ENCODE measurements at places on chromosomes 7 and 10.
A peak's percentile ranks its signal among the peaks of the same experiment; 100 is the strongest.

GRCh38 chr10:5570007-5570655 lies 45.4 kb downstream of the CALML3 start:
- DNase-seq: no peak

GRCh38 chr7:87474533-87475358 lies 734 bp downstream of the ABCB4 start:
- no peak for DNase-seq

- no peak for DNase-seq
Measured at GRCh38 chr10:124340033-124340760, 78.5 kb downstream of the OAT start.

- DNase-seq: no peak
Measured at GRCh38 chr7:28028471-28028870, 152.1 kb downstream of the JAZF1 start.

- no peak for DNase-seq
Measured at GRCh38 chr10:36256948-36257356, 614.9 kb upstream of the FZD8 start.

- no peak for DNase-seq
Measured at GRCh38 chr7:132785870-132786269, 209.6 kb upstream of the PLXNA4 start.

GRCh38 chr10:60387531-60387930 lies 2.1 kb downstream of the ANK3 start:
- no peak for DNase-seq

DNA sequence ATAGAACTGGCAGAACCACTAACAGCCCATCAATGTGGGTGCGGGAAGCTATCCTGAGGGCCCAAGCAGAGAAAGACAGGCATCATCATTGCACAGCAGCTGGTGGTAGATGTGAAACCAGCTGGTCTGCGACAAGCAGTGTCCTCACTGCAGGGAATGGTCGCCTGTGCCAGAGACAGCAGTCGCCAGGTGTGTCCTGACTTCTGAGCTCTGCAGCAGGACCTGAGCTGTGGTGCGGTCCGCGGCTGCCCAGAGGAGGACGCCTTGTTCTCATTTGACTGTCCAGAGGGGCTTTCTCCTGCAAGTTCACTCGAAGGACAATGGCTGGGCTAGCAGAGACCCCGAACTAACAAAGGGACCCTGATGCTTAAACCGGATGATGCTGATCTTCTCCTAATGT lies 97.4 kb downstream of the LRRC18 start:
- no peak for DNase-seq

DNA sequence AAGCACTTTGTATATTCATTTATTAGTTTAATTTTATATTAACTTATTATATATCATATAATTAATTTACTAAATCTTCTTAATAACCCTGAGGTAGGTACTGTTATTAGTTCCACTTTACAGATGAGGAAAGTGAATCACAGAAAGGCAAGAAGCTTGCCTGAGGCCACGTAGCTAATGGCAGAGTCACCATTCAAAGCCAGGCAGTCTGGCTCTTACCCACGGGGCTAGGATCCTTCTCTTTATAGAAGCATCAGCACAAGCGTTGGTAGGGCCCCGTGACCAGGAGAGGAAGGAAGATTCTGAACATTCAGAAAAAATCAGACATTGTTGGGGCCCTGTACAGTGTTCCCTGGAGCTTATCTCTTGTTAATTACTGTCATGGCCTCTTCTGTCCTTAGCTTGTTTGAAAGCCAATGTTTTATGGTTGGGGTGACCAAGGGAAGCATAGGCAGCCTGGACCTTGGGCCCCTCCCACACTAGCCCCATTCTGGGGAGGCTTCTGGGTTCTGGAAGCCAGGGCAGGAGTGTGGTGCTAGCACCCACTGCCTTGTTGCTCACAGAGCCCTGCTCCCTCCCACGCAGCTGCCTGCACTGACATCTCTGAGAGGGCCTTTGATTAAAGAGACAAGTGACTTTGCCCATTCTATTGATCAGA lies 31.1 kb upstream of the SLF2 start:
- no peak for DNase-seq

- DNase-seq: no peak
Measured at GRCh38 chr7:140485500-140486265, 6.4 kb upstream of the MKRN1 start.

- no peak for DNase-seq
Measured at GRCh38 chr10:60934215-60935175, 9.5 kb downstream of the RHOBTB1 start.

DNA sequence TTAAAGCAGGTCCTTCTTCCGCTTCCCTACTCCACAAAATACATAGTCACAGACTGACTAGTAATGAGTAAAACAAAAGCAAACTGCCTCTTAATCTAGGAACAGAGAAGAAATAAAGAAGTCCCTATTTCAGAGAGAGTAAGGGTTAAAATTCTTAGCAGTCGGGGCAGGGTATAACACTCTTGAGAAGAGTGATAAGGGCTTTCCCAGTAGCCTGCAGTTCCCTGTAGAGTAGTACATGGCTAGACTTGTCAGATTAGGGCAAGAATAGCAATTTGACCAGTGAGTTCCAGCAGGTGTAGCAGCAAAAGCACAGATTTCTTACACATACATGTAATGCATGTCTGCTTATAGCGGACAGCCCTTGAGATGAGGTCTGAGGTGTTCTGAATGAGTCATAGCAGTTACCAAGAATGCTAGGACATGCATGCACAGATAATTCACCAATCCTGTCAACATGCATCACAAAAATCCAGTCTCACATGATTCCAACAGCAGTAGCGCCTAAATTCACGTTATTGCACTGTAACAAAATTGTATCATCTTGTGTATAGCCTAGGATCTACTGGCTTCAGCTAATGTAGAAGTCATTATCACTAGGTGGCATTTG lies 40.7 kb downstream of the BTRC start:
- DNase-seq: no peak

DNA sequence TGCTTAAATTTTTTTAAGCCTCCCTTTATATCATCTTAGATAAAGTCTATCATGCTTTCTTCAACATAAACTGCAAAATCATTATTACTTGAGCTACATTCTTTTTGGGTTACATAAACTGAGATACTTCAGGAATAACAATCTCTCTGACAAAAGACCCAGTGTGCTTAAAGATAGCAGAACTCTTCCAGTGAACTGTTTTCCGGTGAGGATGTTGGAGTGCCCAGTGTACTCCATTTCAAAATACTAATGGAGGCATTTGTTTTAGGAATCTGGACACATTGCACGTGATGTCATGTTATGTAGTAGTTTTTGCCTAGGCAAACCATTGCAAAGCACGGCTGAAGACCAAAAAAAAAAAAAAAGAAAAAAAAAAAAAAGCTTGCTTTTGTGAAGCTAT lies 388.2 kb upstream of the CELF2 start:
- DNase-seq: no peak

- DNase-seq: no peak
Measured at GRCh38 chr10:114481055-114481454, 76.8 kb upstream of the AFAP1L2 start.

DNA sequence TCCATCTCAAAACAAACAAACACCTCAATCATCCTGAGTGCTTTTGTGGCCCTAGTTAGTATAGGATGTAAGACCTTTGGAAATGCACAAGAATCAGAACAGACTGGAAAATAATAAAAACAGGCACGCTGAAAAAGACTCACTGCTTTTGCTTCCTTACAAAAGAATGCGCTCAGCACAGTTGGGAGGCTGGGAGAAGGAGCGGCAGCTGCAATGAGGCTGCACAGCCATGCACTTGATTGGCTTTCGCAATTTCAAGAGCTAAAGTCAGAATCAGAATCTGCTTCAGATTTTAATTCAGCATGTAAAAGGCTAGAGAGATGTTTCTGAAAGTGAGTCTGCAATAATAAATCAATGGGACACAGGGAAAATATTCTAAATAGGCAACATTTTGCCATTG lies 97.2 kb downstream of the FRMD4A start:
- no peak for DNase-seq

GRCh38 chr7:34133983-34134782 lies 228.8 kb downstream of the BMPER start:
- peak; percentile 36 for DNase-seq

GRCh38 chr10:56349611-56350010 lies 11.4 kb downstream of the ZWINT start:
- no peak for DNase-seq

DNA sequence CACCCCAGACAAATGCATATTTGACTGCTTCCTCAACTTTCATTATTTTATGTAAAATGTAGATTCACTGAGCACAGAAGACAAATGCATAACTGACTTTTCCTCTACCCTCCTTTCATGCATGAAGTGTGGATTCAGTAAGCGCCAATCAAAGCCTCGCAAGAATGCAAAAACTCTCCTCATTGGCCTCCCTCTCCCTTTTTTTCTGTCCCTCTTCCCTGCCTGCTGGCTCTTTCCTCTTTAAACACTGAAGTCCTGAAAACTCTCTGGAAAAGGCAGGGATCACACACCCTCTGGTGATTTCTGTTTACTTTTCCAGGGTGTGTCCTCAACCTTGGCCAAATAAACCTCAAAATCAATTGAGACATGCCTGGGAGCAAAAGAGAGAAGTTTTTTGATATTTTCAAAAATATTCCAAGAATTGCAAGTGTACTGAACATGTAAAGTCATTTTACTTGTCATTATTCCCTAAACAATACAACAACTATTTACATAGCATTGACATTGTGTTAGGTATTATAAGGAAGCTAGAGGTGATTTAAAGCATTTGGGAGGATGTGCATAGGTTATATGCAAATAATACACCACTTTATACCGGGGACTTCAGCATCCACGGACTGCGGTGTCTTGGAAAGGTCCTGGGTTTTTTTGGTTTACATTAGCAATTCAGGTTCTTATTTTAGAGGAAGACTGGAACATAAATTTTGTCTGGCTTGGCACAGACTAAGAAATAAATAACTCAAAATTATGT lies 71.4 kb downstream of the SEC61G start:
- DNase-seq: no peak

DNA sequence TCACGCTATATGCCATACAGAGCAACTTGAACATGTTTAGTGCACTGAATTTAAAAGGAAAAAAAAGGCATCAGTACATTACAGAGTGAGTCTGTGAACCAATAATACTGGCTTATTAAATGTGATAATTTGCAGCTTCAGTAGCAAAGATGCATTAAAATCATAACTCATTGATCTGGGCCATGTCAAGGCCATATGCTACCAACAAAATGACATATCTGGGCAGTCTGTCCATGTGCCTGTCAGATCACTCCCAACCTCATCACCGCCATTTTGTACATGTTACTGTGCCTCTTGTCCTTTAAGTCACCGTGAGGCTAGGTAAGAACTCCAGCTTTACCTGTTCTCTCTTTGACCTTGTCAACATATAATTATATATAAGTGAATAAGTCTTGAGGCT lies 307.4 kb upstream of the LRGUK start:
- DNase-seq: no peak

- no peak for DNase-seq
Measured at GRCh38 chr7:137354961-137355360, 11.4 kb upstream of the PTN start.

DNA sequence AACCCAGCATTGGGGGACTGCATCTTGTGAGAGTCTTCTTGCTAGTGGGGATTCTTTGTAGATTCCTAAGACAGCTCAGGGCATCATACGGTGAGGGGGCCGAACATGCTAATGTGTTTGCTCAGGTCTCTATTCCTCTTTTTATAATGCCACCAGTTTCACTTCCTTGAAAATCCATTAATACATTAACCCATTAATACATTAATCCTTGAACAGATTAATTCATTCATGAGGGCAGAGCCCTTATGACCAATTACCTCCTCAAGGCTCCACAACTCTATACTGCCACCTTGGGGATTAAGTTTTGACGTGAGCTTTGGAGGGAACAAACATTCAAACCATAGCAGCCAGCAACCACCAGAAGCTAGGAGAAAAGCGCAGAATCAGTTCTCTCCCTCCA lies 67.2 kb upstream of the POT1 start:
- DNase-seq: no peak

- DNase-seq: peak; percentile 45
Measured at GRCh38 chr10:22437620-22438588, 92.6 kb downstream of the SPAG6 start.

- DNase-seq: no peak
Measured at GRCh38 chr7:43479042-43479441, 103.9 kb upstream of the STK17A start.

DNA sequence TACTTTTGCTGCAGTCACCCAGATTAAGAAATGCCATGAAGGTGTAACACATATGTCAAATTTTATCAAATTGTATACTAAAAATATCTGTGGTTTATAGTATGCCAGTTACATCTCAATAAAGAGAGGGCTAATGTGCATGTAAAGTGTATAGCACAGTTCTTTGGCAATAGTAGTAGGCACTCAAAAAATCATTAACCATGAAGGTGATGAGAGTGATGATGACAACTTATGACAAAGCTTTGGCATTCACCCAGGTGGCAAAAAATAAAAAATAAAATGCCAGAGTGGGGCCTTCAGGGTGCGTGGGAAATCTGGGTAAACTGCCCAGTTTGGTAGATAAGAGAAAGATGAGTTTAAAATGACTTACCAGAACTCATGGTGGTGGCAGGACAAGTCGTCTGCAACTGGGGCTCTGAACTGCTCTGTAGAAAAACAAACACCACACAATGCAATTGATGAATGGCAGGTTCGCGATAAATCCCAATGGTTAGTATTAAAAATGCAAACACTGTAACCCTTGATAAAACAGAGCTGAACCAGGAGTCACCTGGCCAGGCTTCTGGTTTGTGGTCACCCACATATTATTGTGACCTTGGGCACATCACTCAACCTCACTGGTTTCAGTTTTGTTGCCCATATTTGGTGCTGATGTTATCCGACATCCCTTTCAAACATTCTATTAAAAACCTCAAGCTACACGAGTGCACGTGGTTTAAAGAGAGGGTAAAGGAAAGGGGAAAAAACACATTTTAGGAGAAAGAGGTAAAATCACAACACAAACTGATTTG lies 120.2 kb downstream of the SORBS1 start:
- no peak for DNase-seq

DNA sequence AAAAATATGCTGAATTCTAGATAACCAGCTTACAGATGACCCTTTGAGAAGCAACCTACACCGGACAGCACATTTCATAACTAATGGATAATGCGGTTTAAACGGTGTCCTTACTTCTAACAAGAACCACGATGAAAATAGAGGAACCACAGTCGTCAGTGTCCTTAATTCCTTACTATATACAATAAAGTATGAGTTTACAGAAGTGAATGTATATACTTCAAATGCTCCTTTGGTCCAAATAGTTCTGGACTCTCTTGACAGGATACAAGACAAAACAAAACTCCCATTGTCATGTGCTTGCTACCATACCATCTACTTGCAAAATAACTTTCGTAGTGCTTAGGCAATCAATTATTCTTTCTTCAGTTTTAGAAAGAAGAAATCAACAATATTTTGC lies 2.4 kb downstream of the NAMPT start:
- DNase-seq: no peak

- DNase-seq: no peak
Measured at GRCh38 chr7:20783125-20783699, 3.5 kb downstream of the SP8 start.

Data from activated CD4-positive, alpha-beta T cell treated with anti-CD3 and anti-CD28 coated beads for 48 hours (primary cell).